Suppressor macrophage (primary cell): ENCODE measurements at places on chromosomes 1 and 21.

- DNase-seq = no peak
Measured at GRCh38 chr1:71448444-71448843, 367.6 kb upstream of the ZRANB2 start.

DNA sequence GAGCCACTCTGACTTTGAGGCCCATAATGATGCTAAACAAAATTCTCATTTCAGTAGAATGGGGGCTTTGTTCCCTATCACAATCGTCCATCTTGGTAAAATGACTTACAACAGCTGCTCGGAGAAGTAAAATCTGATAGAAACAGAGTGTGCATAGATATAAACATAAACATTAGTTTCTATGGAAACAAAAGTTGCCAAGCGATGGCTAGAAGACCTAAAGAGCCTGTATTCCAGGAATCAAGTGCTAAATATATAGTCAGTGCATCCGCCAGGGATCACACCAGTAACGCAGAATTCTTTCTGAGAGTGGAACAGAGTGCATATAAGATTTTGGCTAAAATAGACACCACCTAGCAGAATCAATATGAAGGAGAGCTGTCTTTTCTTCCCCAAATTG is 91.2 kb upstream of the KAZN start:
- DNase-seq = no peak

GRCh38 chr1:153928791-153929341 is 6.1 kb upstream of the GATAD2B start:
- DNase-seq = no peak

GRCh38 chr1:111948209-111949171 is 41.0 kb downstream of the KCND3 start:
- no peak for DNase-seq

DNA sequence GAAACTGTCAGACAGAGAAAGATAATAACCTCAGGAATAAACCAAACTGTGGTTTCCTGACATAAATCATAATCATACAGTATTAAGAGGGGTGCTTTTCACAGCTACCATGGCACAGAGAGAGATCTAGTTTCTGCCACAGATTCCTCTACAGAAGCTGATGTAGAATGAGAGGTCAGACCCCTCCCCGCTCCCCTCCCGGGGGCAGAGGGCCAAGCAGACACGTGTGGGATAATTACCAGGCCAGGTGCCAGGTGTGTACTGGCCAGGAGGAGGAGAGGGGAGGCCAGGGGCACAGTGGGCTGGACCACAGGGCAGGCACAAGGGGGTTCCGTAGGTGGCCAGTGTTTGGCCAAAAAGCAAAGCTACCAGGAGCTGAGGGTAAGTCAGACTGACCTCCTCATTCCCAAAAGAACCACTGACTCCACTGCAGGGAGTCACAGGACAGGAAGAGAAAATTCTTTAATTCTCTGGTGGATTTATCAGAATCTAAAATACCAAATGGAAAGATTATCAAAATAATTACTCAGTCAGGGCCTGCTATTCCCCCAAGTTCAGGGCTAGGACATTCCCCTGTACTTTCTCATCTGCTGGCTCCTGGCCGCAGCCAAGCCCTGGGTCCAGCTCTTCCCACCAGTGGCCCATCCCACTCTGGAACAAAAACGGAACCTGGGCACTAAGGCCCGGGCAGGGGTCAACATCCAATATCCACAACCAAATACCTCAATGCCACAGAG is 30.0 kb downstream of the C2CD2 start:
- no peak for DNase-seq

DNA sequence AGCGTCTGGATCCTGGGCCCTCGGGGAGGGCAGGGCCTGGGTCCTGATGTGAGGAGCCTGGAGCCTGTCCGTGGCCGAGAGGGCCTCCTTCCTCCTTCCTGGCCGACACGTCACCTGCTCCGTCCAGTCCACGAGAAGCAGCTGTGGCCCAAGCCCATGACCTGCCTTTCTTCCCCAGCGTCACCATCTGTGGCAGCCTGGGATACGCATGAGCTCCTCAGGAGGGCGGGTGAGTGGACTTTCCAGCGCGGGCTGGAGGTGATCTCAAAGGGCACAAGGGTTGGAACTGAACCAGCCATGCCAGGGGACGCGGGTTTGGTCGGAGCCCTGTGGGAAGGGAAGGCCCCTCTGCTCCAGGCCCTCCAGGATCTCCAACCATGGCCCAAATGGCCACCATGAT is 90.4 kb downstream of the DHRS3 start:
- DNase-seq = no peak

DNA sequence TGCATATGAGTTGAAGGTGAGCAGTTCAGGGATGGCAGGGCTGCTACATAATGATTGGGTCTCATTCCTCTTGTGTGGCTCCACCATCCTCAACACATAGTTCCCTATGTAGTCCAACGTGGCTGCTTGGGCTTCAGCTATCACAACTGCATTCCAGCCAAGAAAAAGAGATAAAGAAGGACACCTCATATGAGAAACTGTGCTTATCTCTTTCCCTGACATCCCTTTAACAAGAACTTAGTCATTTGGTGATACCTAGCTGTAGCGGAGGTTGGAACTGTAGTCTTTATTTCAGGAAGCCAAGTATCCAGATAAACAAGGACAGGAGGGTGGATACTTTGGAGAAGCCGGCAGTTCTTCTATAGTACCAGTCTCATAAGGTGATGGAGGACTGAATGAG is 42.7 kb upstream of the DNASE2B start:
- DNase-seq = no peak

GRCh38 chr1:208595745-208596144 is 351.6 kb upstream of the PLXNA2 start:
- no peak for DNase-seq

DNA sequence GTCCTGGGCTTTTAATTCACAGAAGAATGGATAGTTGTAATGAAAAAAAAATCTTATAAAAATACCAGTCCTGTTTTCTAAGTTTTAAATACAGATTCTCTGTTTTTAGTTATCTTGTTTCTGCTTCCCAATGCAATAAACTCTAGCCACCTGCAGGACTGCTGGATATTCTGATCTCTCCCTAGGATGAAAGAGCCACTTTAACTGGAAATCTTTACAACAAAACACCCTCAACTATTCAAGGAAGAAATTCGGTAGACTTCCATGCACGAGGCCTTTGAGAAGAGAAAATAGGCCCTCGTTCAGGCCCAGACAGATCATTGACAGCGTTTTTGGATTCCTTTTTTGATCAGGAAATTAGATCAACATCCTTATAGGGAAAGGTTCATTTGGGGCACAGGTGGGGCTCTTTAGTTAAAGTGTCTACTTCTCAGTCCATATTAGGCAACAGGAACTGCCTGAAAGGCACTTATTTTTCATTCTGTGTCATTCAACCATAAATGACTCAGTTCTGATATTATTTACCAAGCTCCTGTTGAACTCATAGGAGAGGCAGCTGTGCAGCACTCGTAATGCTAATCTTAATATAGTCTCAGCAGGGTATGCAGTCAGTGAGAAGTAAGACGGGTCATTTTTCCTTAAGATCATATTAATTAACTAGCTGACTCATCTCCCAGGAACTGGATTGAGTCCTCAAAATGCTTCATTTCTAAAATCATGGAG is 71.1 kb upstream of the ERRFI1 start:
- DNase-seq = peak; percentile 54

- no peak for DNase-seq
Measured at GRCh38 chr1:48789903-48790302, 13.2 kb upstream of the BEND5 start.

- DNase-seq = no peak
Measured at GRCh38 chr1:212207822-212208520, 77.2 kb upstream of the PPP2R5A start.

DNA sequence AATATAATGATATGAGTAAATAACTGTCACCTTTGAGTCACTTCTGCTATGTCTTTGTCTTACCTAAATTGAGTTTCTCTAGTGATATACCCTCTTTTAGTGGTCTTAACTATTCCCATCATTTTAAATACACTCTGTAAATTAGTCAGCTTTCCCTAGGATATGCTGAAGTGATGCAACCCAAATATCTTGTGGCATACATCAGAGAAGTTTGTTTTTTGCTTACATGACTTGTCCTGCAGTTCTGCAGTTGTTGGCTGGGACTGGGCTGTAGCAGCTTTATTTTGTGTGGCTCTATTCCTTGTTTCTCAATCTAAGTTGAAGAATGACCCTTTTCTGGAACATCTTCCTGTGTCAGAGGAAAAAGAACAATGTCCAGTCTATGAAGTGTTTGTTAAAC is 76.4 kb downstream of the TTC3 start:
- no peak for DNase-seq

- DNase-seq = no peak
Measured at GRCh38 chr1:47849005-47849521, 148.1 kb downstream of the TRABD2B start.

DNA sequence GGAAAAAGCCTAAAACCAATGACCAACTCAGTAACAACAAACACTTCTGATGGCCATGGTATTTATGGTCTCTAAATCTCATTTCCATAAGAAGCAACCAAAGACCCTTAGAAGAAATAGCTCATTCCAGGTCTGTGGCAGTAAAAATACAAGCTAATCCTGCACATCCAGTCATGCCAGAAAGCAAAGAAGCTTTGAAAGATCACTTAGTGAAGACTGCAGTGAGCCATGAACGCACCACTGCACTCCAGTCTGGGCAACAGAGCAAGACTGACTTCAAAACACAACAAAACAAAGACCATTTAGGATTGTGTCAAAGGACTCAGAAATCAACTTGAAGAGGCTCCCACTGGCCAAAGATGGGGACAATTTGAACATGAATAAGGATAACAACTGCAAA is 18.4 kb upstream of the ELK4 start:
- no peak for DNase-seq

DNA sequence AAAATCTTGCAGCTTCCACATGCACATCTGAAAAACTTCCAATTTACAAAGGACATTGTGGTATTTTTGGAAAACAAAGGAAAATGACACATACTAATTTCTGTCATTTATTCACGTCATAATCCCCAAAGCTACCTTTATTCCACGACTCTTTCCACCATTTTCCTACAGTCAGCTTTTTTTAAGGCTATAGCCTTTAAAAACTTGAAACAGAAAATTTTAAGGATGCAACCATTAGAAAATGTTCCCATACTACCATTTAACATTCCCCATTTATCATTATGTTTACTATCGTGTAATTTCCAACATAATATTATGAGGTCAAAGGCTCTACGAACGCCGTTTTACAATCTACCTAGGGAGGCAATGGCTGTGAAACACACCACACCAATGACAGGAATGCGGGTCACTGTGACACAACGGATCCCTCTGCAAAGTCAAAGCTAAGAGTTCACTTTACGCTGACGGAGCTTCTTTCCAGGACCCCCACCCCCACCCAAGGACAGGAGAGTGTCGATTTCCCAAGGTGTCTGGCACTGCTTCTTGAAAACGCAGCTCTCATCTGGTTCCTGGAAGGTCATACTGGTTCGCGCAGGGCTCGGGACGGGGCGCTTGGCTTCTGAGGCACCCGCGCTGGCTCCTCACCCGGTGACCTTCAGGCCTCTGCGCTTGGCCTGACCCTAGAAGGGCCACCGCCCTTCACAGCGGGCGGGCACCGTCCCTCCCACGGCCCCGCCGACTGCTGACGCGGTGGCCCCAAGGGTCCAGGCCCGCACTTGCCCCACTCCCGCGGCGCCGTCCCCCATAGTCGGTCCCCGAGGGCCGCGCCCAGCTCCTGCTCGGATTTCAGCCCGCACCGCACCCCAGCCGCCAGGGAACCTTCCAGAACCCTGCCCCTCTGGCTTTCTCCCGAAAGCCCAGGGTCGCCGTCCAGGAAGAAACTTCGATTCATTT is 50.5 kb upstream of the ATF3 start:
- DNase-seq = peak; percentile 56

GRCh38 chr1:21517660-21518480 is 8.6 kb downstream of the ALPL start:
- no peak for DNase-seq

DNA sequence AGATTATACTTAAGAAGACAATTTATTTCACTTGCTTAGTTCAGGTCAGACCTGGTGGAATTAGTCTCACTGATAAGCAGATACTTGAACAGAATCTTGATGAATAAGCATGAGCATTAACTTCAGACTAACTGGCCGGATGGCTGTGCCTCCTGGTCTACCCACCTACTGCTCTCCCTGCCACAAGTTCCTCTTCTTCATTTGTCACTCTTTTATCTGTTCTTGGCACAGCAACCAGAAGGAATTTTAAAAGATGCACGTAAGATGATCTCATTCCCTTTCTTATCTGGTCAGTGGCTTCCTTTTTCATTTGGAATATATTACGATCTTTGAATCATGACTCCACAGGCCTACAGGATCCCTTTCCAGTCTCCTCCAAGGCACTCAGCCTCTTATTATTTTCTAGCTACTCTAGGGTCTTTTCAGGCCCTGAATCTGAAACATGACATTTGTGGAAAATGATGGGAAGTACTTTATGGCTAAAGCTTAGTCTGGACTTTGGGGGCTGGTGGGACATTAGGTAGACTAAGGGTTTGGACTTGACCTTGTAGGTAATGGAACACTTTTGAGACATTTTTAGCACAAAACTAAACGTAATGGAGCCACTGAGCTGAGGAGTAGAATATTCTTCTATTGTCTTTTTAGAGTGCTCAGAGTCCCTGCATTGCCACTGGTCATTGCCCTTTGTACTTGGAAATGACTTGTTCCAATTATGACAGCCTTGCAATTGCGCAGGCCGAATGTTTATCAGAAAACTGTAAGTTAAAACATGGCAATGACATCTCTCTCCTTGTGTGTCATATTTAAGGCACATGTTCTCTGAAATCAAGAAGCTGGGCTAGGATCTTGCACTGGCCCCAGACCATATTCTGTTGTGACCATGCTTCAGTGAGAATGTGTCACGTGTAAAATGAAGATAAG is 16.0 kb downstream of the ST6GALNAC3 start:
- peak; percentile 18 for DNase-seq

DNA sequence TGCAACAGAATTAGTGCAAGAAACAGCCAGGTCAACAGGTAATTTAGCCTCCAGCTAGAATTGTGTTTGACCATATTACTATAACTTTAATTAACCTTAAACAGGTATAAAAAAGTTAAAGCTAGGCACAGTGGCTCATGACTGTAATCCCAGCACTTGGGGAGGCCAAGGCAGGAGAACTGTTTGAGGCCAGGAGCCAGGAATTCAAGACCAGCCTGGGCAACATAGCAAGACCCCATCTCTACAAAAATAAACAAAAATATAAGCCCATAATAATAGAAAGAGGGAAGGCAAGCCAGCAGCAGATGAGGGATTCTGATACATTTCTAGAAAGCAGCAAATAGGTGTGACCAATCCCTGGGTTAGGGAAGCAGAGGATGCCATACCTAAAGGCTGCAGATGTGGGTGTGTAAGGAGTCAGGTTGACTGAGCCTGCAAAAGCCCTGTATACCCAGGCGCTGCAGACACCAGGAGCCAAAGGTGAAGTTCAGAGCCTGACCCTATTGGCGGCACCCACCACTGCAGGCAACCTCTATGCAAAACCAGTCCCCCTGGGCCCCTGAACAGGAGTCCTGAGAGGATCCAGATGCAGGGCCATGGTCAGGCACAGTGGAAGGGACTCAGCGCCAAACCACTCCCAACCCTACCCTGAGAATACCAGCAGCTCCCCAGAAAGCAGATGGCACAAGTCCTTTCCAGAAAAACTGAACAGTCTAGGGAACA is 19.3 kb upstream of the LSS start:
- DNase-seq = no peak

- DNase-seq = no peak
Measured at GRCh38 chr1:18484721-18485120, 4.0 kb downstream of the KLHDC7A start.

GRCh38 chr1:117473063-117473462 is 105.8 kb downstream of the MAN1A2 start:
- no peak for DNase-seq

- DNase-seq = peak; percentile 45
Measured at GRCh38 chr1:183879494-183879893, 74.6 kb downstream of the RGL1 start.
